Subcutaneous preadipocyte (primary cell): ENCODE measurements at places on chromosomes 2 and 18. TPM values are rescaled to one million over a fixed set of nuclear protein-coding genes. Genes with fewer than 3 reads are reported as not detected.

Gene NEDD4L
- total RNA-seq = 6.3 and 6.6 TPM in 2 replicates

Gene LRRC30
- not detected in 2 replicates for total RNA-seq

Gene GPR35
- total RNA-seq = under 0.01 and 0.20 TPM in 2 replicates

Gene FRZB
- under 0.01 TPM in 1 of 2 replicates, not detected in the other for total RNA-seq

Gene GRB14
- total RNA-seq = 0.37 and 0.78 TPM in 2 replicates

Gene WNT6
- total RNA-seq = not detected in 2 replicates

Gene MC5R
- not detected in 2 replicates for total RNA-seq

Gene KIF1A
- total RNA-seq = not detected in 2 replicates

Gene HES6
- 1.1 and 1.2 TPM in 2 replicates for total RNA-seq

Gene ERLEC1
- 50.7 and 68.8 TPM in 2 replicates for total RNA-seq

Gene MAPRE2
- 14.7 and 17.0 TPM in 2 replicates for total RNA-seq

Gene RTP5
- total RNA-seq = not detected in 2 replicates

Gene FKBP1B
- total RNA-seq = 4.4 and 5.3 TPM in 2 replicates

Gene COLEC12
- 92.6 and 115 TPM in 2 replicates for total RNA-seq
